Stimulated activated memory B cell treated with anti-CD40 and anti-IgM and Interleukin-4, amounts not matched to agents 10 μg/mL and 1 μg/mL and 100 μg/mL, for 72 hours (primary cell): ENCODE measurements at places on chromosomes 11 and 22.

- no peak for ATAC-seq
Observed at GRCh38 chr11:114135737-114136151, 76.2 kb downstream of the ZBTB16 start.

GRCh38 chr11:31947051-31947450, 135.9 kb upstream of the PAX6 start:
- no peak for ATAC-seq

DNA sequence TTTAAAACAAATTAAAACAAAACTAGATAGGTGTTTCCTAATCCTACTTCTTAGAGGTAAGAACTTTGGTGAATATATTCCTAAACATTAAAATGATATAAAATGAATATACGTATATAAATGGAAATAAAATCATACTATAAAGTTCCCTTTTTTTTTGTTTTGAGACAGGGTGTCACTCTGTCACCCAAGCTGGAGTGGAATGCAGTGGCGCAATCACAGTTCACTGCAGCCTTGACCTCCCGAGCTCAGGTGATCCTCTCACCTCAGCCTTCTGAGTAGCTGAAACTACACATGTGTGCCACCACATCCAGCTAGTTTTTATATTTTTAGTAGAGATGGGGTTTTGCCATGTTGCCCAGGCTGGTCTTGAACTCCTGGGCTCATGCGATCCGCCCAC, 44.9 kb downstream of the NPAT start:
- no peak for ATAC-seq

DNA sequence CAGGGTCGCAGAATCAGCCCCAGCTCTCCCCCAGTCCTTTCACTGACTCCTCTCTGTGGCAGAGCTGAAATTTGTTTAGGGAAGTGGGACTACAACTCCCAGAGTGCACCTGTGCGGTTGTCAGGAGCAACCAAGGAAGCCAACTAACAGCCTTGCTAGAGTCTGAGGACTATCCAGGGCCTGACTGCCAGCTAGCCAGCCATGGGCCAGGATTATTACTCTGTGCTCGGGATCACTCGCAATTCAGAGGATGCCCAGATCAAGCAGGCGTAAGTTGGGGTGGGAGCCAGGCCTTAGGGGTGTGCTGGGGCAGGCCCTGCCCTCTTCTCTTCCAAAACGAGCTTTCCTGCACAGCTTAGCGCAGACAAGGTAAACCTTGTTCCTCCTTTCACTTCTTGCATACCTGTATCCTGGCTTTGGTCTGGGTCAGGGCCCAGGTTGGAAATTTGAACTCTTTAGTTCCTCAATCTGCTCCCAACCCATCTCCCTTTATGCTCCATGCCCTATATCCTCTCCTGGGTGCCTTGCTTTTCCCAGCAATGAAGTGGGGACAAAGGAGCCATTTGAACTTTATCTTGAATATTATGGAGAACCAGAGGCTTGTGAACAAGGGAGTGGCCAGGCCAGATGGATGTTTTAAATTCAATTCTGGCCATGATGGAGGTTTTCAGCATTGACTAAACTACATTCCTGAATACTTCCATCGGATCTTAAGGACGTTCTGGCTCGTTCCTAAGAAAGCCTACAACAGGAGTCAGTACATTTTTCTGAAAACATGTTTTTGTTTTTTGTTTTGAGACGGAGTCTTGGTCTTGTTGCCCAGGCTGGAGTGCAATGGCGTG, at the start of gene DNAJB13:
Gene DNAJB13, plus strand, starts transcription at position 158 of the 842 bp plus-strand sequence. Its CDS starts 44 bp downstream, at position 202.
- ATAC-seq: peak; percentile 82

DNA sequence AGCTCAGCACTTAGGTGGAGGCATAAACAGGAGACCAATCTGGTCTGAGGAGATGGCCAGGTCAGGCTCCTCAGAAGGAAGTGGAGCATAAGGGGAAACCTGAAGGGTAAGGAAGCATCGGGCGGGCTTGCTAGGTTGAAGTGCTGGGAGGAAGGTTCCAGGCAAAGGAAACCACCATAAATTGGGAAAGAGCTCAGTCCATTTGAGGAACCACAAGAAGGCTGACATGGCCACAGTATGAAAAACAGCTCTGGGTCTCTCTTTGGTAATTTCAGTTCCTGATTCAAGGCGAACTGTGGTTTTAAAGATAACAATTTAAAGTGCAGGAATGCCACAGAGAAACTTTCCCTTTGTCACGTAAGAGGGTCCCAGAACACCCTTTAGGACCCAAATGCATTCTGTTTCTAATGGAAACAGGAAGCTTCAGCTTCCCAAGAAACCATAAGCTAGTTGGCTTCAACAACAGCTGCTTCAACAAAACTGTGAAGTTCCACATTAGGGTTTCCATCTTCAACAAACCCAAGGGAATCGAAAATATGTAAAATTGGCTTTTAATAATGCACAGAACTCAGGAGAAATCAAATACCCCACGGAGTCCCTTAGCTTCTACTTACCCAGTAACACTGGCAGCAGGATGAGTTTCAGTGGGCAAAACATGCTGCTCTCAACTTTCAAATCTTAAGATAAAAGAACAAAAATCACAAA, 10.4 kb downstream of the JAML start:
- peak; percentile 67 for ATAC-seq

DNA sequence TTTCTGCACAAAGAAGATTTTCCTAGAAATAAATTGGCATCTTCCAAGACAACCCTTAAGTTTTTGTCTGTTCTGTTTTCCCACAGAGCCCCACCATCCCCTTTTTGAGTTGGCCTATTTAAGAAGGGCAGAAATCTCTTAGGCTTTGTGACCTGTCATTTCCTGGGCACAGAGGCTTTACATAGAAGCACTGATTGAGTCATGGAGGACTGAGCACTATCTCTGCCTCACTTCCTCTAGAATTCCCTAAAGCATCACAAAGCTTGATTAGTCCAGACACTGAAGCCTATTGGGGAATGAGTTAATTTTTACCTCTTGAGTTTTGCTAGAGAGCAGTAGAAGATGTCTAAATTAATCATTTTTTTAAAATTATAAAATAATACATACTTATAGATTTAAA, 25.4 kb downstream of the TRIM44 start:
- no peak for ATAC-seq

GRCh38 chr11:43852057-43852636, 28.5 kb upstream of the ALKBH3 start:
- ATAC-seq: peak; percentile 55

GRCh38 chr11:76623171-76623883, 47.2 kb downstream of the LRRC32 start:
- no peak for ATAC-seq

DNA sequence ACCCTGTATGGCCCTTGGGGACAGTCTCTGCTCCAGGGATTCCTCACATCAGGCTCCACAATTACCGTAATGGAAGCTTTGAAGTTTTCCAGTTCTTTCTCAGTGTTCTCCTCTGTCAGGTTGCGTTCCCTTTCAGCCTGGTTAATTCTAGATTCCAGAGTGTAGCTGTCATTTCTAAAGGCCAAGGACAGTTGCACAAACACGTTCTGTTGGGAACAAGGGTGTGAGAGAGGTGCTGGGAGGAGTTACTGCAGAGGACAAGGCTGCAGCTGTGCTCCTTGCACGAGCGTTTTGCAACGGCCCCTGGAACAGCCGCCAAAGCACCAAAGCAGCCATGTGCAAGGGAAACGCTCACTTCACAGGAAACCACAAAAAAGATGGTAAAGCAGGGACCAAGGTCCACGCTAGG, 35.9 kb upstream of the LYVE1 start:
- ATAC-seq: no peak

- ATAC-seq: no peak
Observed at GRCh38 chr11:102661040-102661439, 35.9 kb upstream of the MMP20 start.

DNA sequence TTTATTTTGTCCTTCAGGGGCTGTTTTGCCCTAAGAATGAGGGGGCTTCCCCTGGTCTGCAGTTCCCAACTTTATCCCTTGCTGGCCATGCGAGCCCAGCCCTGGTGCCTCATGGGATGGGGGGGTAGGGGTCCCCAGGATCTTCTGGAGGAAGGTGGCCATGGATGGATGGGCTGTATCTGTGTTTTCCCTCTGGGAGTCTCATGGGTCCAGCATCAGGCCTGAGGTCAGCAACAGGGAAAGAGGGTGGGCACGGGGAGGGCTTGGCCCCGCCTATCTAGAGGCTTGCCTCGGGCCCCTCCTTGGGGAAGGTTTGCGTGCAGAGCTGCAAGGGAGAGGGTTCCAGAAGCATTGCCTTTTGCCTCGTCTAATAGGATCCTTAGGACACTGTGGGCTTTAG, 10.8 kb upstream of the ADORA2A start:
- ATAC-seq: no peak

DNA sequence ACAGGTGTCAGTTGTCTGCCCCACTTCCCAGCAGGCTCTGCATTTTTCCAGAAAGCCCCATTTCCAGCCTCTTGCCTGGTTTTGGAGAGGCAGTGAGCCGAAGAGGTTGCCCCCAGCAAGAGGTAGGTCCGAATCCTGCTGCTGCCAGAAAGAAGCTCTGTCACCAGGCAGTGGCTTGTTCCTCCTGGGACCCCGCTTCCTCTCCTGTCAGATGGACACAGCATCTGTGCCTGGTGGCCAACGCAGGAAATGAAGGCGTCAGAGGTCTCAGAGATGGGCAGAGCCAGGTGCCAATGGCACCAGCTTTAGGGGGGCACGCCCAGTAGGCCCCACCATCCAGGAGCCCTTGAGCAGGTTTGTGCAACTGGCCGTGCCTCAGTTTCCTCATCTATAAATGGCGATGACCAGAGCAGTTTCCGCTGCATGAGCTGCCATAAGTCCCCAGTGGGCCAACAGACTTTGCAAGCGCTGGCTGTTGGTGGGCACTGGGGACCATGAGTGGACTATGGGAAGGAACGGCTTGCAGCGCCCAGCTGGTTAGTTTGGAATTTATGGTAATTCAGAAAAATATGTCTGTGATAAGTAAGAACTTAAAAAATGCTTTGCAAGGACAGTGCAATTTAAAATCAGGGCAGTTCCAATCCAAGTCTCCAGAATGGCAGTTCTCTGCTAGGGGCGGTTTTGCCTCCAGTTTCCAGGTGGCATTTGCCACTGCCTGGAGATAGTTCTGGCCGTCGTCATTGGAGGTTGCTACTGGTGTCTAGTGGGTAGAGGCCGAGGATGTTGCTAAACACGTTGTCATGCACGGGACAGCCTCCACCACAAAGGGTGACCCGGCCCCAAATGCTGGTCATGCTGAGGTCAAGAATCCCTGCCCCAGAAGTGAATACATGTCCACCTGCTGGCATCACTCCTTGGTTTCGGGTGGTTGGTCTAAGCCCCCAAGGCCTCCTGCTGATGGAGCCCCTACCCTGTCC, 2.3 kb upstream of the OSBPL5 start:
- no peak for ATAC-seq

DNA sequence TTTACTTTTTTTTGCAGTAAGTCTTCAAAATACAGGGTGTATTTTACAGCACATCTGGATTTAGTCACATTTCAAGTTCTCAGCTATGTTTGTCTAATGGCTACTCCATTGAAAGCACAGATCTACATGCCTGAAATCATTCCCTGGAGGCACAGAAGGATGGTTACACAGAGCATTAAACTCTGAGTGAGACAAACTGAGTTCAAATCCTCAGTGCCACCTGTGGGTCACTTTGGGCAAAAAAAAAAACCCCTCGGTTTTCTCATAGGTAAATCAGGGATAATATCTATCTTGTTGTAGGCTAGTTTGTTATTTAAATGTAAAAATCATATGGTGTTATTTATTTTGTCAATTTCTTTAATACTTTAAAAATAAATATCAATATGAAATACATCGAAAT, 7.7 kb downstream of the ANKRD49 start:
- no peak for ATAC-seq

- ATAC-seq: peak; percentile 53
Observed at GRCh38 chr11:112795142-112795815, 165.9 kb upstream of the NCAM1 start.

- no peak for ATAC-seq
Observed at GRCh38 chr11:108635106-108635505, 29.8 kb upstream of the DDX10 start.

GRCh38 chr11:75982309-75982708, 167.3 kb downstream of the UVRAG start:
- ATAC-seq: no peak

- ATAC-seq: no peak
Observed at GRCh38 chr11:130547761-130548490, 99.5 kb downstream of the ADAMTS15 start.

GRCh38 chr22:50621356-50621880, 6.5 kb downstream of the ARSA start:
- ATAC-seq: peak; percentile 88

- no peak for ATAC-seq
Observed at GRCh38 chr11:121443688-121444275, 8.3 kb upstream of the SORL1 start.

GRCh38 chr11:55357560-55358184, 10.1 kb upstream of the OR4A15 start:
- ATAC-seq: no peak

GRCh38 chr11:59053387-59053786, 32.7 kb upstream of the GLYATL1B start:
- ATAC-seq: no peak

- ATAC-seq: peak; percentile 16
Observed at GRCh38 chr11:24155792-24156191, 341.1 kb upstream of the LUZP2 start.

DNA sequence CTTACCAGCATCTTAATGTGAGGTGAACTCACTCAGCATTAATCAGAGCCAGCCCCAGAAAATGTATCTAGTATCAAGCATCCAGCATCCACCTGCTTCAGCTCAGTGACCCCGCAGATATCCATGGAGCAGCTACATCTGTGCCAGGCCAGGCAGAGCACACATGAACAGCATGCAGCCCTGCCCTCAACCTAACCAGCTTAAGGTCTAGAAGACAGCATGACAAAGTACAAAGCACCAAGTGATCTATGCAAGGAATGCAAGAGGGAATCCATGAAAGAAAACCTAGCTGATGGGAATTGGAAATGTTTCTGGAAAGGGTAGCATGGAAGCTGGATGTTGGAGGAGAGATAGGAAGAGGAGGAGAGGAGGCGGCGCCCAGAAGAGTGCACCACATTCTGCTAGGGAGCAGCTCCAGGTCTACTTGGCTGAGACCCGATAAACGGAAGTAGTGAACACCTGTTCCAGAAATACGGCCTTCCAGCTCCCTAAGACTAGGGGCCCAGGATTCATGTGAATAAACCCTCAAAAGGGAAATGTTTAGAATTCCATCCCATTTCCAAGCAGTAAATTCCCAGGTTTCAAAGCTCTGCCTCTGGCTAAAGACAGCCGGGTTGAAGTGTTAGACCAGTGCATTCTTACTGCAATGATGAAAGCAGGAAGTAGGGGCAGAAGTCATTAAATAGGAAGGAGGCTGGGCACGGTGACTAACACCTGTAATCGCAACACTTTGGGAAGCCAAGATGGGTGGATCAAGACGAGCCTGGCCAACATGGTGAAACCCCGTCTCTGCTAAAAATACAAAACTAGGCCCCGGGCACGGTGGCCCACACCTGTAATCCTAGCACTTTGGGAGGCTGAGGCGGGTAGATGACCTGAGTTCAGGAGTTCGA, 23.5 kb upstream of the L3MBTL2 start:
- no peak for ATAC-seq

- no peak for ATAC-seq
Observed at GRCh38 chr11:65401073-65401802, 14.8 kb downstream of the FRMD8 start.

GRCh38 chr11:32172848-32173834, 82.3 kb downstream of the RCN1 start:
- no peak for ATAC-seq

- no peak for ATAC-seq
Observed at GRCh38 chr11:62459080-62459479, 40.2 kb downstream of the SCGB1A1 start.

GRCh38 chr22:45491841-45492240, 10.8 kb upstream of the FBLN1 start:
- ATAC-seq: no peak
